CD4-positive, alpha-beta T cell treated with Interleukin-15 for 4 hours (primary cell): ENCODE measurements at places on chromosomes 2 and 18.

GRCh38 chr2:240127191-240127750 lies 8.8 kb downstream of the COPS9 start:
- no peak for DNase-seq

DNA sequence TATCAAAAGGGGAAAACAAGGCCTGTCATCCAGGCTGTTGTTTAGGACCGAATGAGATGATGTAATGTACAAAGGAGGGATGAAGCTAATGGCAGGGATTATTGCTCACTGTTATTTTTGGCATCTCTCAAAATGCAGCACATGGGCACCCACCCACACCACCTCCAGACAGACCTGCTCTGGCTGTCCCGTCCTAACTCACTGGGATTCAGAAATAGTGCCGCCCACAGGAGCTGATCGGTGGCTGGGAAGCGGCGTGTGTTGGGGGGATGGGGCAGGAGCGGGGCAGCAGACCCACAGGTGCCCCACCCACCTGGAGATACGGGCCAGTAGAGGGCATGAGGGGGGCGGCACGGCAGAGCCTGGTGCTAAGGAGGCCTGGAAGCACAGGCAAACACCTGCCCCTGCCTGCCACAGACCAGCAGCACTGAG lies 52.2 kb downstream of the CRACDL start:
- no peak for DNase-seq

DNA sequence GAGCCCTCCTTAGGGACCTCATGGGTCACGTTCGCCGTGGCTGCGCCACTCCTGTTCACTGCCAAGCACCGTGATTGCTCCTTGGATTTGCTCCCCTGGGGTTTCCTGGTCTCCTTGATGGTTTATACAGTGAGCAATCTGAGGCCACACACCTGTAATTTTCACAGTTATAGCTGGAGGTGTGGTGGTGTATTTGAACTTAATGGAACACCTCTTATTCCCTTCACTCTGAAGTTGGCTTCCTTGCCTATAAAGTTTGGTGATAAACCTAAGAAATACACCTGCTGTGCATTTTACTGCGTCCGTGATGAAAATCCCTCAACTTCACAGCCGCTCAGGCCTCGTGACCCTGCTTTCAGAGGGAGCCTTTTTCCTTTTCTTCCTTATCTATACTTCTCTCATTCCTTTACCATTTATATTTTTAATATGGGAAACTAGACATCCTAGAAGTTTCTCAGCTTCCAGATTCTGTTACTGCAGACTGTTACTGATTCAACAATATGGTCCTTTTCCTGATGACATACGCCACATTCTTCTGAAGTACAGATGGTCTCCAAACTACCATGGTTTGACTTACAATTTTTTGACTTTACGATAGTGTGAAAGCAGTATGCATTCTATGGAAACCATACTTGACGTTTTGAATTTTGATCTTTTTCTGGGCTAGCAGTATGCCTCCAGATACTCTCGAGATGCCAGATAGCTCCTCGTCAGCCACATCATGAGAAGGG lies 8.6 kb downstream of the ATG4B start:
- DNase-seq, result no peak

DNA sequence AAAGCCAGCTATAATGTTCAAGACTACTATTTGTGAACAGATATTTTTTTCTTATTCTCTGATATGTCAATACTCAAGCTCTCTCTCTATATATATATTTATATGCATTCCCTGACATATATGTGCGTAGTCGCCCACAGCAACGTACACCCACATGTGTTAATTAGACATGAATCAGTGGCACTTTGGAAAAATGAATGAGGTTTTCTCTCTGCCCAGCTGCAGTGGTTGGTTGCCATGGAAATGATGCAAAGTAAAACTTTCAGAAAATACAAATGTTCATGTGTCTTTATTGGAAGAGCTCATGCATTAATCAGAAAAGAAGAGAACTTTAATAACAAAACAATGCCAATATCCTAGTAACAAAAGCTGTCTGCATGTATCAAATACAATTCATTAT lies 34.7 kb downstream of the UNC80 start:
- DNase-seq, result no peak

DNA sequence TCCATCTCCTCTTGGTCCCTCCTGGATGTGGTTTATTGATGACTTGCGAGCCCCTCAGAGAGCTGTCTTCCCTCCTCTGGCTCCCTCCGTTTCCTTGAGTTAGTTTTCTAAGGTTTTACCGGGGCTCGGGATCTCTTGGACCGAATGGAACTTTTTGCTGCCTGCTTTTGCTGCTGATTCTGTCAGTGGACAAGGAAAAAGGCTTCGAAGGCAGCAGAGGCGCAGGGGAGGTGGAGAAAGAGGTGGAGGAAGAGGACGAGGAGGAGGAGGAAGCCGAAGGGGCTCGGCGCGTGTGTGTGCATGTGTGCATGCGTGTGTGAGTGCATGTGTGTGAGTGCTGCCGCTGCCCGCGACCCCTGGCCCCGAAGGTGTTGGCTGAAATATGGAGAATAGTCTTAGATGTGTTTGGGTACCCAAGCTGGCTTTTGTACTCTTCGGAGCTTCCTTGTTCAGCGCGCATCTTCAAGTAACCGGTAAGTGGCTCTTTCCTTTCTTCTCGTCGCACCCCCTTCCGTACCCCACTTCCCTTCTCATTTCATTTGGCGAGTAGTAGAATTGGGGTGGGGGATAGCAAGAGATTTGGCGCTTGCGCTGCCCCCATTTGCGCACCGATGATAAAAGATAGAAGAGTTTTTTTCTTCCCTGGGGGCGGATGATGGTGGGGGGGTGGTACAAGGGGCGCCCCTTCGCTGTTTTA lies 557 bp downstream of the DCC start:
- no peak for DNase-seq

DNA sequence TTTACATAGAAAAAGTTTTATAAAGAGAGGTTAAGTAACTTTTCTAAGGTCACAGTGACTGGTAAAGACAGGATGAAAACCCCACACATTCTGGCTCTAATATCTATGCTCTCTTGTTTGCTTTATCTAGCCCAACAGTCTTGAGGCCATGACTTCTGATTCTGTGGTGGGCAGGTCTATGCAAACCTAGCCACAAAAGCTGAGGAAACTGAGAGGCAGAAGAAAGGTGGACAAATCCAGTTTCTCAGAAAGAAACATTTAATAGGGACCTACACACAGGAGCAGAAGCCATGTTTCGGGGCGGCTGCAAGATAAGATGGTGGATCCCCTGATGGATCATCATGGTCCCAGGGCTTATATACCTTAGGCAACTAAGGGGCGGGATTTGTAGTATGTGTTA lies 21.8 kb downstream of the HSPD1 start:
- no peak for DNase-seq

- DNase-seq, result no peak
Observed at GRCh38 chr2:773256-774160, 96.3 kb upstream of the TMEM18 start.

- DNase-seq, result no peak
Observed at GRCh38 chr18:68507781-68508180, 207.1 kb downstream of the TMX3 start.

DNA sequence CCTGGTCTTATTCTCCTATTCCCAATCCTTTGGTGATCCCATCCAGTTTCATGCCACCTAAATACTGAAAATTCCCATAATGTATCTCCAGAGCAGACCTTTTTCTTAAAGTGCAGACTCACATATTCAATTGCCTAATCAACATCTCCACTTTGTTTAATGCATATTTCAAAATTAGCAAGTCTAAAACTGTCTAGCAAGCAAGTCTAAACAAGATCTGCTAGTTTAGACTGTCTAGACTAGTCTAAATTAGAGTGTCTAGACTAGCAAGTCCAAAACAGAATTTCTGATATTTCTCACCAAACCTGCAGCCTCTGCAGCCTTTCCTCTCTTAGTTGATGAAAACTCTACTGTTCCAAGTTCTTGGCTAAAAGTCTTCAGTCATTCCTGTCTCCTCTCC lies 44.6 kb downstream of the THUMPD2 start:
- DNase-seq, result no peak

DNA sequence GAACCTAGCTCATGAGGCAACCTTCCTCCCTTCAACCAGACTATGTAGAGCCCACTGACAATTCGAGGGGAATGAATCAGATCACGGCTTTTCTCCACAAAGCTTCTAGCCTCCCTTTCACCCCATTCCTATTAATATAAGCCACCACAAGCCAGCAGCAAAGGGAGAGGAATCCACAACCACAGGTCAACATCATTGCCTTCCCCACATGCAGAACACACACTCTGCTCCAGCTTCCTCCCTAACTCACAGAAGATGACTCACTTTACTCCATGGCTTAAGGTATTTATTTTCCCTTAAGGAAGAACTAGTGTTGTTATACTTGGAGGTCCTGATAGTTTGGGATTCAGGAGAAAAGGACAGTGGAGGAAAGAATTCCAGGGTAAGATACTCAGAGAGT lies 272.2 kb downstream of the C1D start:
- DNase-seq, result no peak

DNA sequence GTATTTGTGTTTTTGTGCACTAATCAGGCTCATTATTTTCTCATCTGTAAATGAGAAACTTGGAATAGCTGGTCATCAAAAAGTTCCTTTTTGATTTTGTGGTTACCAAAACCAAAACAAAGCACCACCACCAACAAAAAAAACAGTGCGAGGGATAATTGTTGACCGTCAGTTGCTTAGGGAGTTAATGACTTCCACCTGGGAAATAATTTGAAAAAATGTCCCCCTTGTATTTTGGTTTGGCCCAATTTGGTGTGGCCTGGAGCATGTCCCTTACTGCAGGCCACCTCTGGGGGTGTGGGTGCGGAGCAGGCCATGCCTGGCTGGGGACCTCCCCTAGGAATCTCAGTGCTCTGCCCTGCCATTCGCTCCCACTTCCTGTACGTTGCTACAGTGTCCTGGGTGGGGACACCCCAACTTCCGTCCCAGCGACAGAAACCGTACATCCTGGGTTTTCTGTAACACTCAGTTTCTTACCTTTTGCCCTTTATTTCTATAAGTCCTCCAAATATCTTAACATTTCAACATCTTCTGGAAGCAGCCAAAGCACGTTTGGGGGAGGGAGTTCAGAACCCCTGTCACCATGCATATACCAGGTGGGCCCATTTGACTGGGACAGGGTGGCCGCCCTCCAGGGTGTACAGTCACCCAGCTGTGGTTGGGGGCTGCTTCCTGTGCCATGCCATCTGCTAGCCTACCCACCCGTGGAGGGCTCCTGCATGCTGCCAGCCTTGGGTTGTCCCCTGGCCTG lies 31.3 kb downstream of the NCK2 start:
- DNase-seq, result no peak

DNA sequence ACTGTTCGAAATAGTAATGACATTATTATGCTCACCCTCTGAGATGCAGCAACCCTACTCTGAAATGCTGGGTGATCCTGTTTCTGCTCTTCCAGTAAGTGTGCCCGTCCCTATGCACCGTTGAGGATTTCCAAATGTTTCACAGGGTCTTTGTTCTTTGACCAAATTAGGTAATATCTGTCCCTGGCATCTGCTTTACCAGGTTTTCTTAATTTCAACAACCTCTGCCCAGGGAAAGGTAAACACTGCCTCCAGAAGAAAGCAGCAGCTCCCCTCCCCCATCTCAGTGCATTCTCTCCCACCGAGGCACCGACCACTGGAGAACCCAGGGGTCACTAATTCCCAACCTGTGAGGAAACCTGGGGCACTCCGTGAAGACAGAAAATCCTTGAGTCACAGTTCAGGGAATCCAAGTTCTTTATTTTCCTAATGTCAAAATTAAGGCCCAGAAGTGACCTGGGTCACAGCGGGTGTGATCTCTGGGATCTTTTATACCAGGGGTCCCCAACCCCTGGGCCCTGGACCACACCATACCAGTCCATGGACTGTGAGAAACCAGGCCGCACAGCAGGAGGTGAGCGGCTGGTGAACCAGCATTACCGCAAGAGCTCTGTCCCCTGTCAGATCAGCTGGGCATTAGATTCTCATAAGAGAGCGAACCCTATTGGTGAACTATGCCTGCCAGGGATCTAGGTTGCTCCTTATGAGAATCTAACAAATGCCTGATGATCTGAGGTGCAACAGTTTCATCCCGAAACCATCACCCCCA lies 1.2 kb upstream of the GRB14 start:
- DNase-seq, result no peak

DNA sequence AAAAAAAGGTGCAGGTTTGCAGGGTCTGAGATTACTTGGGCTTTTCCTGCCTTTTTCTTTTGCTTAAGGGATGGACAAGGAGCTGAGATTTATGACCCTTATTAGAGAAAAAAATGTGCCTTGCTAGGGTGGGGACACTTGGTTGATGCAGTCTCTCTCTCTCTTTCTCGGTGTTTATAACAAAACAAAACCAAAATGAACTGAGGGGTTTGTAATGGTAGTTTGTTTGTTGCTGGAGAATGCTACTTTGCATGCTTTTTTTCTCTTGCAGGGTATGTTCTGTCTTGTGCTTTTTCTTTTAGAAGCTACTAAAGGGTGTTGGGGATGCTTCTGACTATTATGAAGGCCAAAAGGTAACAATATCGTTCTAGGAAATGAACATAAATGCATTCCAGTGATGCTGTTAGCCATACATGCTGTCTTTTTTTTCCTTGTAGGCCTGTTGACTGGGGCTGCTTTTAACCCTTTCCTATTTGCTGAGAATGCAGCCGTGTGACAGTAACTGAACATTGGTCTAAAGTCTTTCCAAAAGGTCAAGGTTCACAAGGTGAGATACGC lies 435 bp downstream of the ZNF532 start:
- DNase-seq, result no peak

DNA sequence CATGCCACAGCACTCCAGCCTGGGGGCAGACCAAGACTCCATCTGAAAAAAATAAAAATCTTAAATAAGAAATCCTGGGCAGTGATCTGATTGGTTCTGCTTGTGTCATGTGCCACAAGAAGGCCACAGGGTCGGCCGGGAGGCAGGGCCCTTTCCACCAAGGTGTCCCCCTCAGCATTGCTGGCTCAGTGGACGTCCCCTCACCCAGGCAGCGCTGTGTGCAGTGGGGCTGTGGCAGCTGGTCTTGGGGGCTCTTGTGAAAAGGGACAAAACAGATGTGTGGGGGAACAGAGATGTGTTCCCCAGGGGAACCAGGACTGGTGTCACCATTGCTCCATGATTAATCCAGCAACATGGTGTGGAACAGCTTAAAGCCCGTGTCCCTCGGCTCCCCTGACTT lies 60.5 kb downstream of the HS6ST1 start:
- DNase-seq, result no peak

DNA sequence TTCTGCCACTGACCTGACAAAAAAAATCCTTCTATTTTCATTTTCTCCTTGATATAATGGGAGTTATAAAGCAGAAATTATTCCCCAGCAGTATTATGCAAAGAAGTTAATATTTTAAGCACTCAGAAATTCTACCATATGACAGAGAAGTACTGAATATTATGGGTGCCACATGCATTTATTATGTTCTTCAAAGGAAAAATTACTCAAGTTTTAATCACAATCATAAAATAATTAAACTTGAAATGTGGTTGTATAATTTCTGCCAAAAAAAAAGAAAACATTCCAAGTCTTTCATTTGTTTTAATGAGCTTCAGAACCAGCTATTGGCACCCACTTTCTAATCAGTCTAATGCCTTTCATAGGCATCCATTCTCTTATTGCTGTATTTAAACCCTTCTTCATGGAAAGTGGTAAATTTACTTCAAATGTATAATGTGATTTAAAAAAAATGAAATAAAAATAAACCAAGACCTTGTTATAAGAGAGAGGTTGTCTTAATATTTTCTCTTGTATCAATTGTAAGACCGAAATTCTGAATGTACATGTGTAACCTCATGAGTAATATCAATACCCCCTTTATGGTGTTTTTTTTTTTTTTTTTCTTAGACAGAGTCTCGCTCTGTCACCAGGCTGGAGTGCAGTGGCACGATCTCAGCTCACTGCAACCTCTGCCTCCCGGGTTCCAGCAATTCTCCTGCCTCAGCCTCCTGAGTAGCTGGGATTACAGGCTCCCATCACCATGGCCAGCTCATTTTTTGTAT lies 302.3 kb downstream of the IRS1 start:
- no peak for DNase-seq
